ENCODE measurements at places on chromosomes 2 and 18.

DNA sequence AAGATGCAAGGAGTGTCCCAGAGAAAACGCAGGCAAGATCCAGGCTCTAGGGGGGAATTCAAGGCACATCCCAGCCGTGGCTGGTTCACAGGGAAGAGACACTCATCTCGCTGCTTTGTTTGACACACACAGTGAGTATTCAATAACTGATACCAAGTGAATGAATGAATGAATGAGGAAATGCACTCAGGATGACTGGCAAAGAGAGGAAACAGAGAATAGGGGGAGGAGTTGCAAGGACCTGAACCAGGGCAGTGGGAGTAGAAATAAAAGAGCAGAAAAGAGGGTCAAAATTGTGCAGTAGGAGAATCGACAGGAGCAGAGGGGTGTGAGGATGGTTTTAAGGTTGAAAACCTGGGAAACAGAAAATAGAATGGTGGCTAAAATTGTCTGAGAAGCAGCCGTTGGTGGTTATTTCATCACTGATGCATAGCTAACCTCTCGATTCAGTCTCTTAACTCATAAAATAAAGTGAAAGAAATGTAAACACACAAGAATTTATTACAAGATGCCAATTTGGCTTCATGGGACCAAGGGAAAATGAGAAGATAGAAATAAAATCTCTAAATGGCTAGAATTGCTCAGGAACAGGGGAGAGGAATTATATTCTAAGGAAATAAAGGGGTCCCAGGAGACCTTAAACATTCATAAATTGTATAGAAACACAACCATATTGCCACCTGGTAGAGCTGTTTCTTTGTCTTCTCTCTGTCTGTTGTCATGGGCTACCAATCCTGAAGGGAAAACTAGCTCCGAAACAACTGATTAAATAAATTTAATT is 63.9 kb upstream of the PHLPP1 start:
- DNase-seq, result no peak

DNA sequence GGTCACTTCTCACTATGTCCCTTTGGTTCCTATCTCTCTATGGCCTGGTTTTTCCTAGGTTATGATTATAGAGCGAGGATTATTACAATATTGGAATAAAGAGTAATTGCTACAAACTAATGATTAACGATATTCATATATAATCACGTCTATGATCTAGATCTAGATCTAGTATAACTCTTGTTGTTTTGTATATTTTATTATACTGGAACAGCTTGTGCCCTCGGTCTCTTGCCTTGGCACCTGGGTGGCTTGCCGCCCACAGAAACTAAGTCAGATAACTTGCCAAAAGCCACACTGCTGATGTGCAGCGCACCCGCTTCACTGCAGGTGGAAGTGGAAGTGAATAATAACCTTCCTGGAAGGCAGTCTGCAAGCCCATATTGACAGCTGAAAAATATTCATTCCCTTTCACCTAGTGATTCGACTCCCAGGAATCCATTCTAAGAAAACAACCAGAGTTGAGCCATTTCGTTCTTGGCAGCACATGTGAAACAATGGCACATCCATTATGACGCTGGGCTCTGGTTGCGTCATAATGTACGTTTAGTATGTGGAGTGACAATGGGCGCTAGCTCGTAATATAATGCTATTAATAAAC is 725 bp upstream of the ANKRD53 start:
- peak; percentile 71 for DNase-seq

GRCh38 chr18:42583283-42583731 is 532.2 kb downstream of the RIT2 start:
- no peak for DNase-seq

- DNase-seq, result no peak
Observed at GRCh38 chr18:73520229-73520628, 627.4 kb downstream of the FBXO15 start.

- DNase-seq, result no peak
Observed at GRCh38 chr2:235749121-235749770, 255.4 kb downstream of the AGAP1 start.

GRCh38 chr2:110789706-110790105 is 57.3 kb downstream of the ACOXL start:
- no peak for DNase-seq

DNA sequence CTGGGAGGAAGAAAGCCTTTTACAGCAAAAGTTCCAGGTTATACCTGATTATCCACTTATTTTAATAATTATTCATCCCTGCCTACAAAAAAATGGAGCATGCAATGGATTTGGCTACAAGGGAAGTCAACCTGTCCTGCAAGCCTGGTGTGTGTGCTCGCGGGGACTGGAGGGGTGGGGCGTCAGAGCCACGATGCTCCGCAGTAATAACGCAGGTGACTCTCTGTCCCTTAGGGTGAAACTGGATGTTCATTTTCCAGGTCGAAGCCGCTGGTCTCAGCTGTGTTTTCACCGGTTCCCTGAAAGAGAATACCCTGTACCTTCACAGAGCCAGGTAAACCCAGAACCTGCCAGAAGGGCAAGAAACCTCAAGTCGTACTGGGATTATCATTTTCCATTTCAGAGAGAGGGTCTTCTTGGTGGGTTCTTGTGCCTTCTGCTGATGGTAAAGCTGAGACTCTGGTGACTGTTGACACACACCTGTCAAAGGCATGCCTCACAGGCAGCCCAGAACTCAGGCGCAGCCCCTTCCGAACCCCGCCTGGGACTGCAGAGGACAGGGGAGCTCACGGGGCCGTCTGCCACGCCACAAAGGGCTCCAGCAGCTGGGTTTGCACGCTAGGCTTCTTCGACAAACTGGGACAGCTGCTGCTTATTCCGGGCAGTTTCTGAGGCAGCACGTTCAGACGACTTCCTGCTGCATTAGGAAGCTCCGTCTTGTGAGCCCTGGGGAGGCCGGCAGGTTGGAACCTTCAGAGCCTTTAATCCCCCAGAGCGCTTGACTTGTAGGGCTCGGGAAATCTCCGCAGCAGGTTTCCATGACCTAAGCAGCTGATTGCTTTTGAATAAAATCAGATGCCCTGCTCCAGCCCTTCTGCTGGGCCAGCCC is 58.6 kb downstream of the KCNG2 start:
- DNase-seq, result no peak
